ENCODE measurements at places on chromosomes 2 and 18.

GRCh38 chr2:33810046-33810835, 211.1 kb upstream of the FAM98A start:
- no peak for DNase-seq

GRCh38 chr2:178756843-178757242, 50.4 kb downstream of the TTN start:
- no peak for DNase-seq

- DNase-seq, result peak; percentile 66
These were observed 102.2 kb downstream of the INSIG2 start for GRCh38 chr2:118190474-118190873.

DNA sequence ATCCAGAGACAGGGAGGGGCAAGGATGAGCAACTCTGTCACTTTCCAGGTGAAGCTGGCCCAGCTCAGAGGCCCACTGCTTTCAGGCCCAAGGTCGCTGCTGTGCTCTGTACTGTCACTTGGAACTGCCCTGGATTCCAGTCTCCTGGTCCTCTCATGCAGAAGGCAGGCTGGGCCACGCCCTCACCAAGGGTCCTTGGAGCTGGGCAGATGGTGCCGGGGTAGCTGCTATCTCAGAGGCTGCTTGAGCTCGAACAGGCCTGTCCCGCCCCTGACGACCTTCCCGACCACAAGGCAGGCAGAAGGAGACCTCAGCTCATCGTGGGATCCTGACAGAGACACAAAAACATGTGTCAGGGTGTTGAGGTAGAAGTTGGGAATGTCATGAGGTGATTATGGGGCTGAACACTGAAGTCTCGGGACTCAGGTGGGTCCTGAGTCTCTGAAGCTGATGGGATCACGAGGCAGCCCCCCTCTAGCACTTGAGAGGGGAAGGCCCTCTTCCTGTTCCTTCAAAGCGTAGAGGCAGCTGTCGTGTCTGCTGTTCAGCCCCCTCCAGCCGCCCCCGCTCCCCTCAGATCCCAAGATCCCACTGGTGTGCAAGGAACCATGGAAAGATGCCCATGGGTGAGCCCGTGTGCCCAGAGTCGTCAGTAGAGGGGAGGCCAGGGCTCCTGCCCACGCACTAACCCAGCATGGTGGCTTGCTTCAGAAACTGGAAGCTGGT, 78.3 kb downstream of the POLR1A start:
- DNase-seq, result no peak

DNA sequence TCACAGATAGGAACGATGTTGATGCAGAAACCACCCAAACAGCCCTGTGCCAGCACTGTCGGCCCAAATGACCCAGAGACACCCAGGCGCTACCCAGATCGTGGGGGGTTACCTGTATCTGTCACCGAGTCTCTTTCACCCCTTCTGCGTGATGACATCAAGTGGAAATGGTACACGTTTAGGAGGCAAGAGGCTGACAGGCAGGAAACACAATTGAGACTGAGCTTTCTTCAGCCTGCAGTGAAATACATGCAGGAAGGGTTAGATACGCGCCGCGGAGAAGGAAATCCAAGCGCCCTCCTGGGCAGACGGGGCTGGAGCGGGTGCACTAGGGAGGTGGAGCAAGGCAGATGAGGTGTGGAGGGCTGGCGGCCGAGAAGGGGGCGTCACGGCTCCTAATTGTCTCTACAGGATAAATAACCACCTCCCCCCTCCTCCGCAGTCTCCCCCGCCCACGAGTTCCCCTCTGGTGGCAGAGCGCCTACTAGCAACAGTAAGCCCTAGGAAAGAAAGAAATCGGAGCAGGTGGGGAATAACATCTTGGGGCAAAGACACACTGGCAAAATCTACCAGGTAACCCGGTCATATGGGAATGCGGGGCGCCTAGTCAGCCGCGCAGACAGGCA, at the start of gene RNF152:
Gene RNF152 (minus strand): TSS at position 325 of the 626 bp plus-strand sequence. CDS start 76,544 bp downstream, outside the sequence.
- DNase-seq, result peak; percentile 87

DNA sequence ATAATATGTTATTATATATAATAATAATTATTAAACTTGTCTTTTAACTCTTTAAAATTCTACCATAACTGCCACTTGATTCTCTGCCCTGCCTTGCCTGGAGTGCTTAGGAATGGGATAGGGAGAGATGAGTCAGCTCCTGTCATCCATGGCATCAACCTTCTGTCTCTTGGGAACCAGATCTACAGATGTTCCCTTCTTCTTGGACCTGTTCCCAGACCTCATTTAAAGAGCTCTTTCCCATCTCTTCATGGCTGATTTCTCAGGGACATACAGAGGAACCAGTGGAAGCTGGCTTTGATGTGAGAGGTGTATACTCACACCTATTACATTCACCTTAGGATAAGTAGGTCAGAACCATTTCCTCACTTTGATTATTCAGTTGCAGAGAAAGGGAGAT, 155.3 kb upstream of the MYO3B start:
- DNase-seq, result peak; percentile 52

DNA sequence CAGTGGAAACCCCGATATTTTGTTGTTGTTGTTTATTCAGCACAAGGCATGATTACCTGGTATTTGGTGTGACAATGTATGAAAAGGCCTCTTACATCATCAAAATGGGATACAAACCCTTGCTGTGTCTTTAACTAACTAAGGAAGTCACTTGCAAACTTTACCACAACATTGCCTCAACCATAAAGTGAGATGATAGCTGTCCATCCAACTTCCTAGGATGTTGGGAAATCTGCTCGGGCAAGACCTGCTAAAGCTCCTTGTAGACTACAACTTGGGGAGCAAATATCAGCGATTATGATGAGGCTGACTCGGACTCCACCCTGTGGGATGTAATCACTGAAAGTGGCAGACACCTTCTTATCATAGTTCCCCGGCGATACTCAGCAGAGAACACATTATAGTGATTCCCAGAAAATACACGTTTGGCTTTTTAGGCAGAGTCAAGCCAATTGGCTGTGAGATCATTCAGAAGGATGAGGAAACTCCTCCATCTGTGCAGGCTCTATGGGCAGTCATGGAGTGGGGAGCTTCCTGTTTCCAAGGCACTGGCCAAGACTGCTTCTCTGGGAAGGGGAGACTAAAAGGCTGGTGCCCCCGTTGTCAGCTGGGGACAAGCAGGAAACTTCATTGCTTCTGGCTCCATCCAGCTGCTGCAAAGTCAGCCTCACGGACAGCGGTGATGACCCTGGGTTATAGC, 289.0 kb downstream of the RNF144A start:
- DNase-seq, result no peak

DNA sequence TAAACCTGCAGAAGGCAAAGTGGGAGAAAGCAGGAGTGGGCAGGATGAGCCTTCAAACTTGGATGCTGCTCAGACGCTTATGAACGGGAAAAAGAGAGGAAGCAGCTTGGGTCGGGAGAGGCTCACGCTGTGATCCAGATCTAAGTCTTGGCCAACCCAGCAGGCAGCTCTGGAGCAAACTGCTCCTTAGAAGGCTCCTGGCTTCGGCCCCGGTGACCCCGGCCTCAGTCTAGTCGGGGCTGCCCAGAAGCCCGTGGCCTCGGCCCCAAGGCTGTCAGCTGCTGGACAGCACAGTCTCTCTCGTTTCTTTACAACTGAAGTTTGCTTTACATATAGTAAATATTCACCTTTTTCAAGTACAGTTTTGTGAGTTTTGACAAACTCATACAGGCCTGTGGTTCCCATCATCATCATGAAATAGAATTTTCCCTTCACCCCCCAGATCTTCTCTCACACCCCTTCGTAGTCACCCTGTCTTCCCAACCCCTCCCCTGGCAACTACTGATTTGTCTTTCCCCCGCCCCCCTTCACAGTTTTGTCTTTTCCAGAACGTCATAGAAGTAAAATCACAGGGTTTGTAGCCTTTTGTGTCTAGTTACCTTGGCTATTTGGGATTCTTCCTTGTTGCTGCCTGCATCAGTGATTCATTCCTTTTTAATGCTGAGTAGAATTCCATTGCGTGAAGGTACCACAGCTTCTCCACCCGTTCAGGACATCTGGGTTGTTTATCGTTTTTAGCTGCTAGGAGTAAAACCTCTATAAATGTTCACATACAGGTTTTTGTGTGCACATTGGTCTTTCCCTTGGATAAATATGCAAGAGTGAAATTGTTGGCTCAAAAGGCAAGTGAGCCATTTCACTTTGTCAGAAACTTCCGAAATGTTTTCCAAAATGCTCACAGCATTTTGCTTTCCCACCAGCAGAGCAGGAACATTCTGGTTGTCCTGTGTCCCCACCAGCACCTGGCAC, 35.1 kb downstream of the MYO7B start:
- DNase-seq, result no peak

- no peak for DNase-seq
These were observed 105.7 kb downstream of the PDE1A start for GRCh38 chr2:182321096-182321495.

DNA sequence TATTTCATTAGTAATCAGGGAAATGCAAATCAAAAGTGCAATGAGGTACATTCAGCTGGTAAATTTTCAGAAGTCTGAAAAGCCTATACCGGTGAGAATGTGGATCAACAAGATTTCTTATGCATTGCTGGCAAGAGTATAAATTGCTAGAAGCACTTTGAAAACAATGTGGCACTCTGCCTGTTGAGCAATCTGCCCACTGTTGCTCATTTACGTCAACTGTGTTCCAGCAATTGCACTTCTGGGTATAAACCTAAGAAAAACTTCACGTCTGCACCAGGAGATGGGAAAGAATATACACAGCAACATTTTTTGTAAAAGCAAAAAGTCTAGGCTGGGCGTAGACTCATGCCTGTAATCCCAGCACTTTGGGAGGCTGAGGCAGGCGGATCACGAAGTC, 40.8 kb downstream of the MTERF4 start:
- no peak for DNase-seq

DNA sequence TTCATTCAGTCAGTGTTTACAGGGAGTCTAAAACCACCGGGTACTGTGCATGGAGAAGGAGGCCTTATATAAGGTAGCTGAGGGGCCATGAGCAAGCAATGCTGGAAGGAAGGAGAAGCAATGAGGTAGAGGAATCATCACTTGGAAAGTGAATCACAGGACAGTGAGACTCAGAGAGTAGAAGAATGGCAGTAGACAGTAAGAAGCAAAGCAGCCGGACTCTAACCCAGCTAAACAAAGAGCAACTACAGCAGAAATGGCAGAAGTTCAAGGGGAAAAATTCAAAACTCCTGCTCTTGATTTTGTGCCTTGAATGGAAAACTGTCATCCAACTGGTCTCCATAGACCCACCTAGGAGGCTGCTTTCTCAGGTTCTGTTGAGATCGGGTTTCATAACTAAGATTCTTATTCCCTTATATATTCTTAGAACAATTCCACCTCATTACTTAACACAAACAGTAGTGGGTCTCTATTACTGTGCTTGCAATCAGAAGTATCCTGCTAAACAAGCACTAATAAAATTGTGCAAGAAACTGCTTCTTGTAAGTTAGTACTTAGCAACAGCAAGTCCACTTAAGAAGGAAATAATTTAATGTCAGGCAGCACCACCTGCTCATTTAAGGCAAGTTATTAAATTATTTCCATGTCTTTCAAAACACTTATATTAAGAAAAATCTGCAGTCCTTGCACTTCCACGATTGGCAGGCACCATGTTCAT, 68.0 kb downstream of the RBMS1 start:
- DNase-seq, result no peak

DNA sequence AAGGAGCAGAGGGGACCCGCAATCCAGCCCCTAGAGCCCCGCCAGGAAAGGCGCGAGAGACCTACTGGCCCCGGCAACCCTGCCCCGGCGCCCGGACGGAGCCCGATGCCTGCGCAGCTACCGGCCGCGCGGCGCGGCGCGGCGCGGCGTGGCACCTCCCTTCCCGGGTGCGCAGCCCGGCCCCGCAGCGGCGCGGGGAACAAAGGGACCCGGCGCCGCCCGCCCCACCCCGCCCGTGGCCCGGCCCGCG, 307 bp downstream of the CDH2 start:
- no peak for DNase-seq

DNA sequence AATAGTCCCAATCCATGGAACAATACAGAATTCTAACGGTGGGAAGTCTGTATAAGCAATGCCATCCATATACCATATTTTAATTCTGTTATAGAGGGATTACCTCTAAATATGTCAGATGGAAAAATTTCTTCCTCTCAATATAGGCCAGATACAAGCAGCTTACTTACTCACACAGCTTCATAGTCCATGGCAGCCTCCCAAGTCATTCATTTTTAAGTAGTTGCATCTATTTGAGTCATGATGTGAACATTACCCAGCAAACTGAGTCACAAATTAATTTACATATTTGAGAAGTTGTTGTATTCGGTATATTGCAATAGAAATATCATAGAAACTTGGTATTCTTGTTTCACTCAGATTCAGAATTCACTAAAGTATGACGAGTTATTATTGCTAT, 20.3 kb downstream of the TBR1 start:
- DNase-seq, result no peak
